ENCODE measurements at places on chromosomes 11 and 22.

GRCh38 chr11:61004180-61004611 lies 32.7 kb downstream of the CD6 start:
- no peak for DNase-seq

GRCh38 chr22:38448945-38449745 lies 5.9 kb downstream of the KCNJ4 start:
- DNase-seq = no peak

- DNase-seq = no peak
Measured at GRCh38 chr11:115548878-115549528, 44.8 kb upstream of the CADM1 start.

DNA sequence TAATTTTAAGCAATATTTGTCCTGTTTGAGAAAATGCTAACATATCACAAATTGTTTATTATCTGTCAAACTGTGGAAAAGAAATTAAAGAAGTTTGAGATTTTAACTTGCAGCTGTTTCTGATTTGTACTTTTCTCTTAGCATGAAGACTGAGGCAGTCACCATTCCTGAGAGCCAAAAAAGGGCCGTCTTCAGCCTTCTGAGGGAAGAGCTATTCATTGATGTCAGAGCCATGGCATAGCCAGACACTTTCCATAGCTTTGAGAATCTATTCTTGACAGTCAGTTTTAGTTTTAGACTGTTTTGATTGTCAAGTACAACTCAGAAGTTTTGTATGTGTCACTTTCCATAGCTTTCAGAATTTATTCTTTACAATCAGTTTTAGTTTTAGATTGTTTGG lies 32.1 kb downstream of the YAP1 start:
- no peak for DNase-seq

- DNase-seq = no peak
Measured at GRCh38 chr22:36768616-36769015, 7.3 kb downstream of the IFT27 start.

DNA sequence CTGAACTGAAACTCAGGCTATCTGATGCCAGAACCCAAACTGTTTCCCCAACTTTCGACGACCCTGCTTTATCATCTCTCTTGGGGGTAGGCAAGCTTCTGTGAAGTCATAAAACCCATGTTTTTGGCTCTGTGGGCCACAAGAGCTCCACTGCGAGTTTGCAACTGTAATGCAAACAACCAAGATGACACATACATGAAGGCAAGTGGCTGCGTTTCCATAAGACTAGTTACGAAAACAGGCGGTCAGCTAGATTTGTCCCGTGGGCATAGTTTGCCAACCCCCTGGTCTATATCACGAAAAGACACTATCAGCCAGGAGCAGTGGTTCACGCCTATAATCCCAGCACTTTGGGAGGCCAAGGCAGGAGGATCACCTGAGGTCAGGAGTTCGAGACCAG lies 37.5 kb downstream of the TPST2 start:
- no peak for DNase-seq

- DNase-seq = no peak
Measured at GRCh38 chr11:126337126-126337473, 18.4 kb upstream of the ST3GAL4 start.

All from stimulated activated CD4-positive, alpha-beta T cell treated with anti-CD3 and anti-CD28 coated beads, Interleukin-2, amount 100 ng/mL, for 4 hours (primary cell).